ENCODE measurements at places on chromosomes 1 and 21.
A peak's percentile ranks its signal among the peaks of the same experiment; 100 is the strongest.

- DNase-seq, result no peak
These were observed 34.5 kb upstream of the SYNC start for GRCh38 chr1:32736812-32737791.

- no peak for DNase-seq
These were observed 15.6 kb upstream of the CA6 start for GRCh38 chr1:8930116-8930515.

GRCh38 chr1:19405761-19406487 is 79.4 kb downstream of the CAPZB start:
- DNase-seq, result no peak

GRCh38 chr1:50333595-50333974 is 89.7 kb downstream of the DMRTA2 start:
- DNase-seq, result no peak

GRCh38 chr1:47388891-47389238 is 27.2 kb upstream of the FOXE3 start:
- no peak for DNase-seq

DNA sequence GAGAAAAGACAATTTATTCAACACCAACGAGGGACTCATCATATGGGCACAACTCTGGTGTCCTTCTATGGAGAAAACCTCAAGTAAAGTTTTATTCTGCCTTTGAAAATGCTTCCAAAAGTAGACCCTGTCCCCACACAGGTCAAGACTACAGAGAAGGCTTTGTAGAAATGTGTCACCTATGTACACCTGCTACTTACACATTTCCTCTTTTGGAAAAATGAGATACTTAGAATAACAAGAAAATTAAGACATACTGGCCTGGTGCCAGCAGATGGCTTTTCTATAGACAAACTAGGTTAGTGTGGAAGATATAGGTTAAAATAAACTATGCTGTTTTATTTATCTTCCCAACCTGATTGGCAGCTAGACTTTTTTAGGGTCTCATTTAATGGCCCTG is 13.6 kb downstream of the POGK start:
- no peak for DNase-seq

GRCh38 chr1:212260557-212261355 is 24.5 kb upstream of the PPP2R5A start:
- no peak for DNase-seq

- DNase-seq, result no peak
These were observed 150.0 kb downstream of the TPR start for GRCh38 chr1:186225096-186225495.

DNA sequence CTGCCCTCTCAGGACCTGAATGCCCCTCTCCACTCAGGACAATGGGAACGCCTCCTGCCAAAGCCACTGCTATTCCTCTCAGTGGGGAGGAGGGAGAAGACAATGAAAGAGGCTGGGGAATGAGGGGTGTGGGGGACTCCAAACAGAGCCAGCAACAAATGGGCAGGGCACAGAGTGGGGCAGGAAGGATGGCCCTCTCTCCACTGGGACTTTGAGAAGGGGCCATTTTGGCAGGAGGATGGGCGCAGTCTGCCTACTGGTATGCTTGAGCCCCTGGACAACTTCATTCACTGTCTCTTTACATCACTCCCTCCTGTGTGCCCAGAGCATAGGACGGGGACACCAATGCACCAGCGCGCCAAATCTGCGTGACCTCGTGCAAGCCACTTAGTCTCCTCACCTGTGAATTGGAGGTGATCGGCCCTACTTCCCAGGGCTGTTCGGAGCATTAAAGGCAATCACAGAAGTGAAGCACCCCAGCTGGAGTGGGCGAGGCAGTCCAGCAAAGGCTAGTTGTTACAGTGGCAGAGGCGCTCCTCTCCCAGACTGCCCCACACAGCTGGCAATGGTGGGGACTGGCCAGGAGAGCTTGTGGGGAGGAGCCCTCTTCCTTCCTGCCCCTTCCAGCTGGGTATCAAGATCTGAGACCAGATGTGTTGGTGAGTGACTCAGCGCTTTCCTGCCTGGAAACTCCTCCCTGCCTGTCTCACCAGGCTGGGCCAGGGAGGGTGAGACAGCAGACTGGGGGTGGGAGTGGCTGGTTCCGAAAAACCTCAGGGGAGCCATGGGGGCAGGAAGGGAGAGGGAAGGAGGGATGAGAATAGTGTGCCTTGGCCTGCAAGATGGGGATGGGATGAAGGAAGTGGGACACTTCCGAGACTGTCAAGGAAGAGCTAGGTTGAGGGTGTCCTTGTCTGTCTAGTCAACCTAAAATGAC is 22.4 kb upstream of the SYNC start:
- DNase-seq, result no peak

GRCh38 chr1:101567582-101568189 is 330.9 kb downstream of the S1PR1 start:
- DNase-seq, result peak; percentile 7

DNA sequence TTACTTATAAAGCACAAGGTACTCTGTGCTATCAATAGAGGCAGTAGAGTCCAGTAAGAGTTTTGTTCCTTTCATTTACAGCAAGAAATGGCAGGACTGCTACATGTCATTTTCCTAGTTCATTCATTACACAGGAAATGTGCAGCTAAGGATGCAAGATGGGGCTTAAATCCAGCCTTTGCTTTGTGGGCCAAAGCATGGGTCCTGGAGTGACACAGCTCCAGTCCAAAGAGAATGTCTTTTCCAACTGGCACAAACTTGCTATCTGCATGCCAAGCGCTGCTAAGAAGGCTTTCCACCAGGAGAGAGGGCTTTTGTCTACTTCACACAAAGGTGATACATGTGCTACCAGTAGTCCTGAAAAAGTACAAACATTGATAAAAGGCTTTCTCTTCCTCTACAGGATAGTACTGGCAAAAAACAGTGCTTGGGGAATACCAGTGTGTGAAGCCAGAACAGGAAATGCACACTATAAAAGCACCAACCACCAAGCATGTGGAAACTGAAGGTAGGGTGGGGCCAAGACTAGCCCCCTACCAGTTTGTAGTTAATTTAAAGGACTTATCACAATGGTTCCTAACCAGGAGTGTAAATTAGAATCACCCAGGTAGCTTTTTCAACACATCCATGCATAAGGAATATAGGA is 68.7 kb downstream of the ARID4B start:
- no peak for DNase-seq

GRCh38 chr1:35432231-35432630 is 125.0 kb downstream of the KIAA0319L start:
- DNase-seq, result no peak

DNA sequence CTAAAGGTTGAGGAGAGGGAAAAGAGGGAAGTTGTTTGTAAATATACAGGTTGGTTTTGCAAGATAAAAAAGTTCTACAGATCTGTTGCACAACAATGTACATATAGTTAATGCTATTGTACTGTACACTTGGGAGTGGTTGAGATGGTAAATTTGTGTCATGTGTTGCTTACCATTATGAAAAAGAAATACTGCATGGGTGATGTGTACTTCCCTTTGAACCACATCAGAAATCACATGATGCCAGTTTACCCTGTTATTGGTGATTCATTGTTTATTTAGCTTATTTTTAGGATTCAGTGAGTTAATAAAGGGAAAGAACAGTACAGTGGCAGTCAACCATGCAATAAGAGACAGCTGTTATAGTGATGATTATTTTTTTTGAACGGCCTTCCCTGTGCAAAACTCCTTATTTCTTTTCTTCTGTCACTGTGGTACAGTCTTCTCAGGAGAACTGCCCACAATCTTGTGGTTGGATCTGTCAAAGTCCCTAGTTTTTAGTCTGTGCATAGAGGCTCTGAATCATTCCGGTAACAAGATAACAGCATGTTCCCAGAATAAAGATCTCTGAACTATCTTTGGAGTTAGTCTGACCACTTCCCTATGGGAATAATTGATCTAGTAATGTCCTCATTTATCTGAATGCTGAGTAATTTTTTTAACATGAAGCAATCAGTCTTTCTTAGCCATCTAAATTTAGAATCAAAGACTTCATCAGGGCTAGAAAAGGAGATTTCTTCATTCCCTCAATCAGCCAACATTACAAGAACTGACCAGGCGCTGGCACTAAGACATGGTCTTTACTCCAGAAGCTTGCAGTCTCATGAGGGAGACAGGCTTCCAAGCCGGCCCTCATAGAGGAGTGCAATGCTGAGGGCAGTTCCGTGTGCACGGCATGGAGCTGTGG is 84.2 kb downstream of the SH3GLB1 start:
- no peak for DNase-seq

DNA sequence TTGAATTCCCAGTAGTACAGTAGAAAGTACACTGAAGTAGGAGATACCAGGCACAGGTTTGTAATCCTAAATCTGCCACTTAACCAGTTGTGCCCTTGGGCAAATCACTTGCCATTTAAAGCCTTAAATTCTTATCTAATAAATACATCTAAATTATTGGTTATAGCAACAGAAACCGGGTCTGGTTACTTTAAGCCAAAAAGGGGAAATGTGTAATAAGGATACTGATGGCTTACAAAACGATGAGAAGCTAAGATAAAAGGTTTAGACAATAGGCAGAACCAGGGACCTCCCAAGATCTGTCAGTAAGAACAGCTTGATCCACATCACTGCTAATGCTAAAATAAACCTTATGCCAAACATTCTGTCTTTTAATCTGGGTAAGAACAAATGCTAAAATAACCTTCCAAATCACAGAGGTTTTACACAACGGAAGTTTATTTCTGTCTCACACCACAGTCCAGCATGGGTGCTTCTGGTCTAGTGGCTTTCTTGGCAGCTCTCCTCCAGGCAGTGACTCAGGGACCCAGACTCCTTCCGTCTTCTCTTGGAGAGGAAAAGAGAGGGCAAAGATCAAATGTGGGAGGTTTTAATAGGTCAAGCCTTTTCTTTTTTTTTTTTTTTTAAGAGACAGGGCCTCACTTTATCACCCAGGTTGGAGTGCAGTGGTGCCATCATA is 16.5 kb upstream of the ZMYM1 start:
- DNase-seq, result no peak

- no peak for DNase-seq
These were observed 245.6 kb downstream of the SIPA1L2 start for GRCh38 chr1:232384171-232384883.

DNA sequence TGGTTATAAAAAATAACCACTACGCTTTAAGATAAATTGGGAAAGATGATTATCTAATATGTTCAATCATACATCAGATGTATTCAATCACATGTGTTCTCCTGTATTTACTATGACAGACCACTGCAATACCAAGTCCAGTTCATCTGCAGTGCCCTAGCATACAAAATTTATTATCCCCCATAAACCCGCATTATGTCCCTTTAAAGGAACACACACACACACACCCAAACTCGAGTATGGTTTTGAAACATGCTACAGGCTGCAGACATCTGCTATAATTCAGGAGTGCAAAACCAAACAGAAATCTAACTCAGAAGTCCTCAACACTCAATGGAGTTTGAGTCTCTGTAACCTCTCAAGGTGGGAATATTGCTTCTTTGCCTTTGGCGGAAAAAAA is 14.9 kb downstream of the ODF2L start:
- no peak for DNase-seq

DNA sequence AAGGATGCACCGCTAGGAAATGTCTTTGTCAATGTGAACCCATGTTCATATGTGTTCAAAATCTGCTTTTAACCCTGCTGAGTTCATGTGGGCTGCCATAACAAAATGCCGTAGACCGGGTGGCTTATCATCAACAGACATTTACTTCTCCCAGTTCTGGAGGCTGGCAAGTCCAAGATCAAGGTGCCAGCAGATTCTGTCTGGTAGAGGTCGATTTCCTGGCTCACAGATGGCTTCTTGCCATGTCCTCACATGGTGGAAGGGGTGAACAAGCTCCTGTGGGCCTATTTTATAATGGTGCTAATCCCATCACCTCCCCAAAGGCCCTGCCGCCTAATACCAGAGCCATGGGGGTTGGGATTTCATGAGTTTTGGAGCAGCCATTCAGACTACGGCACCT is 4.6 kb upstream of the CDCP2 start:
- no peak for DNase-seq

- DNase-seq, result no peak
These were observed 385.6 kb upstream of the PKN2 start for GRCh38 chr1:88298506-88298905.

- no peak for DNase-seq
These were observed 128.0 kb downstream of the ADAMTS1 start for GRCh38 chr21:26717146-26717739.

- no peak for DNase-seq
These were observed 35.0 kb upstream of the TMEM61 start for GRCh38 chr1:54945393-54945936.

DNA sequence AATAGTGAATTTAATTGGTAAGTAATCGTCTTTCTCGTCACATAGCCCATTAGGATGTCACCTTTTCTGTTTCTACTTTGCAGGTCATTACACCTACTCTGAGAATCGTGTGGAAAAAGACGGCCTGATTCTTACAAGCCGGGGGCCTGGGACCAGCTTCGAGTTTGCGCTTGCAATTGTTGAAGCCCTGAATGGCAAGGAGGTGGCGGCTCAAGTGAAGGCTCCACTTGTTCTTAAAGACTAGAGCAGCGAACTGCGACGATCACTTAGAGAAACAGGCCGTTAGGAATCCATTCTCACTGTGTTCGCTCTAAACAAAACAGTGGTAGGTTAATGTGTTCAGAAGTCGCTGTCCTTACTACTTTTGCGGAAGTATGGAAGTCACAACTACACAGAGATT is 23.3 kb downstream of the PARK7 start:
- no peak for DNase-seq

DNA sequence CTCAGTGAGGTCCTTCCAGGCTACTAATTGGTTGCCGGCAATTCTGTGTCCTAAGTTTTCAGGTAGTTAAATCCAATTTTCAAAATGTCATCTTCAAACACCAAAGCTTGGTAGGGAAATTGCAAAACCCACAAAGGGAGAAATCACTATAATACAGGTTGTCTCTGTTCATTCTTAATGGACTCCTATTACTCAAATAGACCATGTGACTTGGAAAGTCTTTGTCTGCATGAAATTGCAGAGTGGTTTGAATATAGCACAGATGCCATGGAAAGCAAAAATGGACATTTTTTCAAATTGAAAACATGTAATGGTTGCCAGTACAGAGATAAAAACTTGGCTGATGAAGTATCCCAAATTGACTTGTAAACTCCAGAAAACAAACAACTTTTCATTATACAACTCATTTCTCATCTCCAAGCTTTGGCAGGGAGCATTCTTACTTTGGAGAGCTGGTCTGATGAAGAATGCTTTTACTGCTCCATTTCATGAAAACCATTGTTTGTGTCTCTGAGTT is 169.5 kb upstream of the PKN2 start:
- DNase-seq, result no peak

DNA sequence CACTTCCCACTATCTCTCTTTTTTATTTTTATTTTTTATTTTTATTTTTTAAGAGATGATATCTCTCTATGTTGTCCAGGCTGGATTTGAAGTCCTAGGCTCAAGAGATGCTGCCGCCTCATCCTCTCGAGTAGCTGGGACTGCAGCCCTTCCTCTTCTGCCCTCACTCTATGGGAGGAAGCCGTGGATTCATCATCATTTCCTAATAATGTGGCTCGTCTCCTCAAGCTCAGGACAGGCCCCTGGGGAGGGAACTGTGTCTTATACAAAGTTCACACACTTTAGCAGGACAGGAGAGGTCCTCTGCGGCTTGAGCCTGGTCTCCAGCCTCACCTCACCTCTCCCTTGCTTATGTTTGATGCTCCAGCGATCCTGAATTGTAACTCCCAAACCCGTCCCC is 16.5 kb upstream of the IFFO2 start:
- DNase-seq, result no peak
